ENCODE measurements at places on chromosomes 2 and 18.

DNA sequence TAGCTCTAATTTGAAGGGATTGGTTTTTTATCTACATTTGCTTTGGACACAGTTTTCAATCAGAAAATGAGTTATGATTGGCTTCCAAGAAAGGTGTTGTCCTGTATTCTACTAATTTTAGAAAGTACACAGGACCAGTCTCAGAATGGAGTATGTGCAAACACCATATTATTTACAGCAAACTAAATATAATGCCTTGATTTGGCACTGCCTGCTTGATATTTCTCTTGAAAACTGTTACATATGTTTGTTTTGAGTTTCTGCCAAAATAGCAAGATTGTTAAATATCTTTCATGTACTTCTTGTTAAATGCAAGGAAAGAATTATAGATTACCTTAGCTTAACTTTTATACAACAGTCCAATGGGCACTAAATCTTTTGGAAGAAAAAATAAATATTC is 694.9 kb downstream of the KCNJ3 start:
- DNase-seq: no peak

- peak; percentile 77 for DNase-seq
These were observed 12.7 kb upstream of the DUSP2 start for GRCh38 chr2:96157649-96158553.

- no peak for DNase-seq
These were observed 111.1 kb downstream of the TTC27 start for GRCh38 chr2:32738939-32739338.

DNA sequence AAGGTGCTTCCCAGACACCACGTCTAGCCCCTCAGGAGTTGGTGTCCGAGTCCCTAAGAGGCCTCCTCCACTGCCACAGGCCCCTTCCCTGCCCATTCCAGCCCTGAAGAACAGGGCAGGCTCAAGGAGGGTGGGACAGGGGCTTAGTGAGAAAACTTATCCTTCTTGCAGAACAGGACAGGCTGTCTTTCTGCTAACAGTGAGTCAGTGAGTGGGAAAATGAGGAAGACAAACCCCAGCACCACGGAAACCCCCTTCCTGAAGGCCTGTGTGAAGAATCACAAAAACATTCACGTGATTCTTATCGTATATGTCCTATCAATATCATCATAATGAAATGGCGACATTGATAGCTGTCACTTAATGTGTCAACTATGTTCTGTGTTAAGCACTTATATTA is 9.8 kb downstream of the FZD7 start:
- no peak for DNase-seq

DNA sequence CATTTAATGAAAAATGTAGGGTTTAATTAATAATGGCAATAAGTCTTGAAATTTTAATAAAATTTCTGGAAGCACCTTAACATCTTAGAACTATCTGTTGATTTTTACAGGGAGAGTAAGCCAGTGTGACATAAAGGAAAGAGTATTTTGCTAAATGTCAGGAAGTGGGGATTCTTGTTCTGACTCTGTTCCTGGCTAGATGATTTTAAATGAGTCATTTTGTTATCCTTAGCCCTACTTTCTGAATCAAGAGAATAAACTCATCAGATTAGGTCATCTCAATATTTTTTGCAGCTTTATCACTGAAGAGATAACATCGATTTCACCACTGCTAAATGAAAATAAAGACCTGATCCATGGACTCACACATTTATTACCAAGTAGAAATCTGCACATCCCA is 377.5 kb upstream of the CYRIA start:
- DNase-seq: no peak

DNA sequence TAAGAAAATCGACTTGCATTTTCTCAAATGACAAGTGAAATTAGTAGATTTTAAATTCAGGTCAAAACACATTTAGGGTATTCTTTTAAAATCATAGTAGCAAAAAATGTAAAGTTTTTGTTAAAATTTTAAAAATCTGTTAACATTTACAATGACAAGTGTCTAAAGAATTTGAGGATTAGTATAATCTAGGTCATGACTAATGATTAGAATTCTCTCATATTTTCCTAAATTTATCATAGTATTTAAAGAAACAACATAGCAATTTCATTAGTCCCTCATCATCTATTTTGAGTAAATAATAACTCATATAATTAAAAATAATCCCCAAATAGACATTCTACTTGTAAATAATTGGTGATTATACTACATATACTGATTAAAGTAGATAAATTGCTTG is 23.6 kb downstream of the THUMPD2 start:
- DNase-seq: no peak

DNA sequence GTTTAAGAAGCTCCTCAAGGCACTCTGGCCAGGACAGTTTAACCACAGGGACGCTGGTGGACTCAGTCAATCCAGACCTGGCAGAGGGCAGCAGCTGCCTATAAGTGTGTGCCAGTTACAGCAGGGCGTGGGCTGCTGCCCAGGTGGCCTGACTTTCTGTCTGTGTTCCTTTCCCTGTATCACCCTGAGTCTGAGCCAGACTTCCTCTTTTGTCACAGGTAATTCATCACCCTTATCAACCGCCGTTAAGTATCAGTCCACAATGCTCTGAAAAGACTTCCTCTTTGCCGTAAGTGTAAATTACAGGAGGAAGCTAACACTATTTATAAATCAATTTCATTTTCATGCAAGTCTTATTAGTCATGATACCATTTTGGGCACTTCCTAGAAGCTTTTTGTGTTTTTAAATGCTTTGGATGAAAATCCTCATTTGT is 7.0 kb downstream of the LPIN1 start:
- peak; percentile 89 for DNase-seq

GRCh38 chr18:74512321-74513053 is 16.3 kb downstream of the CNDP2 start:
- no peak for DNase-seq

DNA sequence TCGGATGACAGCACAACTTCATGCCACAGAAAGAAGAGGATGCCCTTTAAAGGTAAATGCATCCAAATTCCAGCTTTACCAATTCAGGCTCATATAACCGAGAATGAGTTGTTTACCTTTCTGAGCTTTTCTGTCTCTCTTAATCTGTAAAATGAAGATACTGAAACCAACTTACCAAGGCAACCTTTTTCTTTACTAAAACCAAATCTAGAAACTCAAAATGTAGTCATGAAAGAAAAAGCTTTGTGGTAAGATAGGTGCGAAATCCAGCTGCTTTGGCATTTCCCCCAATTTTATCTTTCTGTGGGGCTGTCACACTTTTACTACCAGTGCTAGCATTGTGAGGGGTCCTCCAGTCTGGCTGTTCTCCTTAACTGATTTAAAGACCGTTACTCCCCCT is 240.4 kb downstream of the IKZF2 start:
- DNase-seq: no peak

GRCh38 chr2:67950919-67951318 is 111.9 kb downstream of the C1D start:
- DNase-seq: no peak

- peak; percentile 27 for DNase-seq
These were observed 77.4 kb upstream of the TAF1B start for GRCh38 chr2:9765611-9766531.

DNA sequence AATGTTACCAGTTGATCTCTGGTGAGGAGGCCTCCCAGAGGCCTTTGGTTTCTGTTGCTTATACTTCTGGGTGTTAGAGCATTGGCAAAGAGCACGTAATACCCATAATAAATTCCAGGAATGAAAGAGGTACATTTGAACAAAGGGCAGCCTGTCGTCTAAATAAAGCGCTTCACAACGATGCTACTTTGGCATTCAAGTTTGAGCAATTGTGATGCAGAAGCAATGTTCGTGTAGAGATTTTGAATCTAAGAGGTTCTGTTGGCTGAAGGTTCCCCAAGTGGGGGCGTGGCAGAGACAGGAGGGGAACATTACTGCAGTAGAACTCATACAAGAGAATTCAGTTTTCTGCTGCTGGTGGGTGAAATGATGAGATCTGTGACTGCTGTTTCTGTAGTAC is 27.8 kb downstream of the ZNF532 start:
- no peak for DNase-seq

DNA sequence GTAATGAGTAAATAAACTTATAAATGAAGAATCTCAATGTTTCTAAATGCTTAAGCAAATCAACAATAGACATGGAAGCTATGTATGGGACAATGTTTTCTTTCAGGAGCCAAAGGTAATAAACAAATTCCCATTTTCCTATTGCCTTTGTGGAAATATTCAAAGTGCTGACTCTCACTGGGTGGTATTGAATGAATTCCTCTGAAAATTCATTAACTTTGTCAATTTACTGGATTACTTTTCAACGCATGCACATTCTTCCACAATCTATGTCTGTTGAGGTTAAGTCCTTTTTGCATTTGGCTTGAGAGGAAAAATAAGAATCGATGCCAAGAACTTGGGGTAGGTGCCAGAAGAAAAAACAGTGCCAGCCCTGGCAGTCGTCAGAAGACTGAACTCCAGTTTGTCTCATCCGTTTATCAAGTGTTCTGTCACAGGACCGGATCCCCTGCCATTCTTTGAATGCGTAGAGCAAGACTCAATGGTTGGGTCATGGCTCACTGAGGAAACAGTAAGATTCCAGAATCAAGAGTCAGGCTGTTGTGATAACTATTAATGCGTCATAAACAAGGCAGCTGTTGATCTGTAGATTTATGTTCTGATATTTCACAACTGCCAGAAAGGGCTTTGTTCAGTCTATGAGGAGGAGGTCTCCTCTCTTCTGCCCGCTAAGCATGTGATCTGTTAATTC is 133.3 kb downstream of the GFPT1 start:
- no peak for DNase-seq

GRCh38 chr2:201100497-201100896 is 15.5 kb upstream of the CFLAR start:
- DNase-seq: no peak

DNA sequence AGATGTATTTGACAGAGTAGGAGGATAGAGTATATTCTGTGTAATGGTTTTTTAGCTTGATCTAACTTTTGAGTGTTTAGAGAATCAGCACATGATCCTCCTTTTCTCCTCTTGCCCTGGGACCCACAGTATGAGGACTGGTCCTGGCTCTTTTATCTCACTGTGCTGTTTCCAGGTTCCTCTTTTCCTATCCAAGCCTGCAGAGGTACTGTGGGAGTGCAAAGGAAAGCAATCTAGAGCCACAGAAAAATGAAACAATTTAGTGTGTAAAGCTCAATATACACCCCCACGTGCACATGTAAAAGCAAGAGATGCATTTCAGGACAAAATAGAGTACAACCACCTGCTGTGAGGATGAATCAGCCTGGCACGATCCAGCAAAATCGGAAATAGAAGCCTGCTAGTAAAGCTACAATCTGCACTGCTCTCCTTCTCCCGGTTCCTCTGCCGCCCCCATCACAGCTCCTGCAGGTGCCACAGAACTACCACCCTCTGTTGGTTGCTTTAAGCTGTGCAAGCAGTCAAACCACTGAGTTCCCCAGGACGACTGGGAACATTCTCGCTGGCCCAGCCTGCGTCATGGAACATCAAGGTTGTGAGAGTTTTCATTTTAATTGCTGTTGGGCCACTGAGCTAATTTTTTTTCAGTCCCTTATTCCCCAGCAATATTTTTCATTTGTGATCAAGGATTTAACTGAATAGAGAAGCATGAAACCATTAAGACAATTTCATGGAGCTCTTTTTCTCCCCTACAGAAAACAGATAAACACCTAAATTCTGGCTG is 47.8 kb upstream of the MAPRE3 start:
- DNase-seq: peak; percentile 79

DNA sequence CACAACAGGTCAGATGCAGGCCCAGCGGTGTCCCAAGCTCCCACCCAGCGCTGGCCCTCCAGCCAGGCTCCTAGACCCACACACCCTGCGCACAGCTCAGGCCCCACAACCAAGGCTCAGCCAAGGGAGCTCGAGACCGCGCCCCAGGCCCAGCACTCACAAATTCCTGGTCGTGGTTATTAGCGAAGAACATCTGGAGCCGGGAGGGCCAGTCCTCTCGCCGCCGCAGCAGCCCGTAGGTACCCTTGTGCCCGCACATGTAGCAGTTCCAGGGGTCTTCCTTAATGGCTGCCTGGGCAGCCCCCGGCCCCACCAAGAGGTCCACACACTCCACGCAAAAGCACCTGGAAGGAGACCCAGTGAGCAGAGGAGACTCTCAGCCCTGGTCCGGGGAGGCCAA is 75.6 kb upstream of the POMC start:
- DNase-seq: no peak

GRCh38 chr2:43196768-43197587 is 29.4 kb downstream of the ZFP36L2 start:
- DNase-seq: peak; percentile 58

Data from hematopoietic multipotent progenitor cell treated with erythropoietin and hydrocortisone succinate and interleukin-3 and kit ligand, for 4 days (in vitro differentiated cells).